Stimulated activated CD8-positive, alpha-beta memory T cell treated with anti-CD3 and anti-CD28 coated beads, Interleukin-4, amount 100 ng/mL, for 48 hours (primary cell): ENCODE measurements at places on chromosomes 7 and 10.

DNA sequence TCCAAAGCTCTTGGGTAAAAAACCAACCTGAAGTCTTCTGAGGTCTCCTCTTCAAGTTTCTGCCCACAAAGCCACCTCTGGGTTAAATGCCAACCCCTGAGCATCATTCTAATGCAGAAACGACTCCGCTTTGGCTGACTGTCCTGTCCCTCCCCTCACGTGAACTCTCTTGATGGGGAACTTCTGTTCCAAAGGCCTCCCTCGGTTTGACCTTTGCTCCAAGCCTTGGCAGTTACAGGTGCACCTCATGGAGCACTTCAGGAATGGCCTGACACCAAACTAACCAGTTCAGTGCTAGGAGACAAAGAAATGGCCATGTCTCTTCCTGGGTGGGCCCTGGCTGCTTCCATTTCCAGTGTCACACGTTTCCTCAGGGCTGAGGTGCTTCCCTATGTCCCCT is 20.0 kb downstream of the CAMK2G start:
- DNase-seq = no peak

- no peak for DNase-seq
Observed at GRCh38 chr7:27739301-27739908, 557 bp upstream of the TAX1BP1 start.

DNA sequence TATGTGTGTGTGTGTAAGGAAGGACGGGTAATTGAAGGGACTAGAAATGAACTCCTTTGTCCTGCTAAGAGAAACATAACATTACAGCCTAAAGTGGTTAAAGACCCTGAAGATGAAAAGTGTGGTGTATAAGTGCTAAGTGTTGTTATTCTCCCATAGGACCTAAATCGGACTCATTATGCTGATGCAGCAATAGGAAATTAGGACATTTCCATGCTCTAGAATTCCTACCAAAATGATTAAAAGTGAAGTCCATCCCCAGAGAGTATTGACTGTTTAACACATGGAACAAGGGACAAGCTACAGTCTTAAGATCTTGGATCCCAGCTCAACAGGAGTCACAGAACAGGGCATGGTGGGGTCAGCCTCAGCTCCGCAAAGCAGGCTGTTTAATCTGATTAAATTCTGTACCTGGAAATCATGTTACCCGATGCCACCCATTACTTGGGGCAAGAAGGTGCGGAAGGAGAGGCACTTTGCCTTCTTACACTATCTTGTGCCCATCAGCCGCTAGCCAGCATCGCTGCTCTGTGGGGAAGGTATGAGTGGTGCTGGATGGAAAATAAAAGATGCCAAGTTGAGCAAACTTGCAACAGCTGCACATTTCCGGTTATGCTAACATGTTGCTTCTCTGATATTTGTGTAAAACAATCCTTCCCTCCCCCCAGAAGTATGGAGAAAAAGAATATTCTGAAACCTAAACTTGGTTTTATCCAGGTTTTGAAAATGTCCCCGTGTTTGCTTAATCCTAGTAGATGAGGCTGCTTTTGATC is 100.5 kb downstream of the CREB5 start:
- DNase-seq = no peak

DNA sequence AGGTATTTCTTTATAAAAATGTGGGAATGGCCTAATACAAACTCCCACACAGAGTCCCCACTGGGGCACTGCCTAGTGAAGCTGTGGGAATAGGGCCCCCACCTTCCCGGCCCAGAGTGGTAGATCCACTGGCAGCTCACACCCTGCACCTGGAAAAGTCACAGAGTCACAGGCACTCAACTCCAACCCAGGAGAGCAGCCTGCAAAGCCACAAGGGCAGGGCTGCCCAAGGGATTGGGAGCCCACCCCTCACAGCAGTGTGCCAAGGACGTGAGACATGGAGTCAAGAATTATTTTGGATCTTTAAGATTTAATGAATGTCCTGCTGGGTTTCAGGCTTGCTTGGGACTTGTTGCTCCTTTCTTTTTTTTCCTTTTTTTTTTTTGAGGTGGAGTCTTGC is 5.3 kb upstream of the DNAJC12 start:
- DNase-seq = no peak

DNA sequence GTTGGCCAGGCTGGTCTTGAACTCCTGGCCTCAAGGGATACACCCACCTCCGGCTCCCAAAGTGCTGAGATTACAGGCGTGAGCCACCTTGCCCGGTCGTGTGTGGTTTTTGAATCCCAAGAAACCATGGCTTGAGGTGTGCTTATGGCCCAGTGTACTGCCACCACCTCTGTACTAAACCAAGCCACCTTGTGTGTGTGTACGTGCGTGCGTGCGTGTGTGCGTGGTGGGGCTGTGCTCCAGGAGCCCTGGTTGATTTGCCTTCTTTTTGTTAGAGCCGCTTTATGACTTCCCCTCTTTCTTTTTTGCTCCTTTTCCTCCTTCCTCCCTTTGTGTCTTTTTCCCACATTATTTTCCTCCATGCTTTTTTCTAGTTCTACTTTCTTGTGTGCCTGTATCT is 121.4 kb downstream of the CAMK1D start:
- DNase-seq = no peak

DNA sequence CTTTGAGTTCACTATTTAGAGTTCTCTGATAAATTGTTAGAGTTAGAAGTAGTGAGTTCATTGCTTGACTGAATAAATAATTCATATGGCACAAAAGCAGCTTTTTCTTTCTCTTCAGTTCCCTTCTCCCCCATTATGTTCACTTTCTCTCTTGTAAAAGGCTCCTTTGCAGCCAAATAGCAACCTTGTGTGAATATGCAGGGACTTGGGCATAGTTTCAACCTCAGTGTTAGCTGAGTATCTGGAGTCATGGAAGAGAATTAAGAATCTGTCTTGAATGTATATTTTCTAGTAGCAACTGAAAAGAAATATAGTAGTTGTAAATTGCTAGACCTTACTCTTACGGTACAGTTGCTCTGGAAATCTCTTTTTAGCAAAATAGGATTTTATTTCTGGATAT is 31.9 kb downstream of the ZEB1 start:
- DNase-seq = no peak

DNA sequence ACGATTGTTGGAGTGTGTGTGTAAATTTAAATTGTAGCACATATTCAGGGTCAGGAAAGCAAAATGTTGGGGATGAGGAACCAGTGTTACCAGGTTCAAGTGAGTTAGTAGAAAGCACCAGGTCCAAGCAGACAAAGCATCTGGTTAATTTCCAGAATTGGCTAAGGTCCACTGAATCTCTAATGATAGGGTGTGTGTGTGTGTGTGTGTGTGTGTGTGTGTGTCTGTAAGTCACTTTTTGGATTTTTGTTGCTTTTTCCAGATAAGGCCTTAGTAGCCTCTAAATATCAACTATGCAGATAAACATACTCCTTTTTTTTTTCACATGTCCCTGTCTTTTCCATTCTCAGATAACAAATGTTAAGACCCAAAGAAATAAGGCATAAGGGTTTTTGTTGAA is 36.6 kb upstream of the FMC1 start:
- no peak for DNase-seq

- no peak for DNase-seq
Observed at GRCh38 chr7:85115006-85115405, 71.8 kb downstream of the SEMA3D start.

- DNase-seq = no peak
Observed at GRCh38 chr7:15652776-15653290, 33.6 kb downstream of the MEOX2 start.

DNA sequence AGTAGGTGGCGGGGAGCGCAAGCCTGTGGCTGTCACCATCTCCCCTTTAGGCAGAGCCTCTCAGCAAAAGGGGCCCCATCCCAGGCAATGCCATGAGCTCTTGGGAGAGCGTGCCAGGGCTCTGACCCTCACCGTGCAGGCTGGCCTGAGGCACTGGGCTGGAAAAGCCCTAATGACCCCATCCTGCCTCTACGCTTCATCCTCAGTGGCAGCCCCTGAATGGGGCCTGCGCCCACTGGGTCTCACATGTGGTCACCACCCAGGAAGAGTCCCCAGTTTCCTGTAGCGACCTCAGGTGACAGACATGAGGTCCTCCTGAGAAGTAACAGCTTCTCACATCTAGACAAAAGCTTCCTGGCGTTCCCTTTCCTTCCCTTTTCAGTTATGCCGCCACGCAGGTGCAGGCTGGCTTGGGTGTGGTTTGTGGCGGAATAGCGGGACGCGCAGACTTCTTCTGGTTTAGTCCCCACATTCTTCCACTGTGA is 59.2 kb downstream of the CLEC2L start:
- no peak for DNase-seq

GRCh38 chr10:124977648-124978375 is 35.9 kb downstream of the ZRANB1 start:
- no peak for DNase-seq

GRCh38 chr10:126734015-126734414 is 63.5 kb upstream of the C10orf90 start:
- no peak for DNase-seq

DNA sequence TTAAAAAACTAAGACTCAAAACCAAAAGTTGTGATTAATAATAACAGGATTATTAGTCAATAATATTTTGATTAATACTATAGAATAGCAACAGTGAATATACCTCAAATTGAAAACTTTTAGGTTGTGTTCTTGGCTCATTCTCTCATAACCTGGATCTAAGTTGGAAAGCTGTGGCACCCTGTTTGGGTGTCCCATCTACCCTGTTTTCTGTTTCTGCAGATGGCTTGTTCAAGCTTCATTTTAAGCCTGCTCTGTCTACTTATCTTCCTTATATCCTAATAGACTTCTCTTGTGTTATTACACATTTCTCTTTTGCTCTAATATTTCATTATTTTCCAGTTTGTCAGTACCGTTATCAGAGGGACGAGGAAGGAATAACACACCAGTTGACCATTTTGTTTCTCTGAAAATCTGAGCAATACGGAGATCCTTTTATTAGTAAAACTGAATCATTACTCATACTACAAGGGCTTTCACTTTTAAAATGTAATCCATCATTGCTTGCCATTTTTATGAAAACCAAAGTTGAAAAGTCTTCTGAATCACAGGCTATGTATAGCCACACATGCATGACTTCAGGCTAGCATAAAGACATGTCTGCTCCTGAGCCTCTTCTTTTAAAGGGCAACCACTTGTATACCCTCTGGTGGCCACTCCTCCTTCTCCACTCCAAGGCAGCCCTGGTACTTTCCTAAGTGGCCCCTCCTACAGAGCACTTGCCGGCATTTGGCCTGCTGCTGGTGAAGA is 22.3 kb downstream of the COX15 start:
- peak; percentile 25 for DNase-seq

DNA sequence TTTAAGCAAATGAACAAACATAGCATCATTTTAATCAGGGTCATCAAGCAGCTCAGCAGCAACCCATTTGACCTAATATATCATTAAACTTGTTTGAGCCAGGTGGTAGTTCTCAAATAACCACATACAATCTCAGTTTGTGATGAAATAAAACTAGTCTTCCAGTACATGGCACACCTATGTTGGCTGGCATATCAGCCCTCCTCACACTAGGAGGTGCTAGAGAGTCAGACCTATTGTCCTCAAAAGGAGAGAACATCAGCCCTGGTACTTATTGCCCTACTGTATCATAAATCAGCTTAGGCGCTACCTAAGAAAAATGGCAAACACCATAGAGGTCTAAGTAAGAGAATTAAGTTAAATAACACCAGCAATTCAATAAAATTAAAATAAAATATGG is 81.7 kb downstream of the CABCOCO1 start:
- peak; percentile 28 for DNase-seq
